ENCODE measurements at places on chromosomes 4 and X.

GRCh38 chrX:56564164-56564885 lies 898 bp downstream of the UBQLN2 start:
- peak; percentile 78 for DNase-seq

GRCh38 chr4:2251073-2251794 lies 9.3 kb upstream of the HAUS3 start:
- DNase-seq = no peak

DNA sequence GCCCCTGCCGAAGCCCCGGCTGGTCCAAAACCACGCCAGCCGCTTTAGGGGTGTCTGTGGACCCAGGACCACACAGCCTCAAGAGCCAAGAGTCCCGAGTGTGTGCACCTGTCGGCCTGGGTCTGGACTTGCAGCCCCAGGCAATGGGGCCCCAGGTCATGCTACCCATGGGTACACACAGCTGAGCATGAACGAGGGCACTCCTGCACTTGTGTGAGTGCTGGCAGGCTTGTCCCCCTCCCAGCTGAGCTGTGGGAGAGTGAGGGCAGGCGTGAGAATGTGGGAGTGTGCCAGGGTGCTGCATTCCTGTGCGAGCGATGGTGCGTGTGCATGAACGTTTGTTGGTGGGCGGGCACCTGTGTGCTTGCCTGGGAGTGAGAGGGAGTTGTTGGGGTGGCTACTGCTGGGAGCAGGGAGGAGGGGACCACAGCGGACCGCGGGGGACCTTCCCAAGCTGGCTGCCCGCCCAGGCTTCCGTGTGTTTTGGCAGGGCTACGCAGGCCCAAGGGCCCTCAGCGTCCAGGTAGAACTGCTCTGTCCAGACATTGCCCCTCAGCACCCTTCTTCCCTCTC lies 30.8 kb downstream of the BLOC1S4 start:
- peak; percentile 75 for DNase-seq

DNA sequence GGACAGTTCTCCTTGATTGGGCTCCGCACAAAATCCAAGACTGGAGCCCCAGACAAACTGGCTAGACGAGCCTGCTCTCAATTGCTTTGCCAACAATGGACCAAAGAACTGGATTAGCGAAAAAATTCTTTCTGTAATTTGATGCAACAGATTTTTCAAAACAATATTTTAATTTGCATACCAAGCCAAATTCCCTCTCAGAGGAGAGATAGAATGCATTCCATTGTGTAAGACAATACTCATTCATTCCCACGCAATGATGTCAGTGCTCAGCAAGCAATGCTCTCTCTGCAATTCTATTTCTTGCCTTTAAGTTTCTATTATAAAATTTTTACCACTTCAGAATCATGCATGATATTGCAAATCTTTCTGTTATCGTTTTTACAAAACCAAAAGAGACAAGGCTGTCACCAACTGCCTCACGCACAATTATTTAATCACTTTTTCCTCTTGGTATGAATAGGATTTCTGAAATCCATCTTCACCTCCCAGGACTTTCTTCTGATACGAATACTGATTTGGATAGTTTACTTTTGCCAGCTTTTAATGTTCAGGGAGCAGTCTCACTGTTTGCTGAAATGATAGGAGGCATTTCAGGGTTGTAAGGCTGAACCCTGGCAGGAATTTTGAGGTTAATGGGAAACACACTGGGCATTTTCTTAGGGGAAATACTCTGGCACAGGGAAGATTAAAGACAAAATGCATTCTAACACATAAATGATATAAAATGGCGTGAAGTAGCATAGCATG lies 46.1 kb upstream of the HCCS start:
- DNase-seq = no peak

DNA sequence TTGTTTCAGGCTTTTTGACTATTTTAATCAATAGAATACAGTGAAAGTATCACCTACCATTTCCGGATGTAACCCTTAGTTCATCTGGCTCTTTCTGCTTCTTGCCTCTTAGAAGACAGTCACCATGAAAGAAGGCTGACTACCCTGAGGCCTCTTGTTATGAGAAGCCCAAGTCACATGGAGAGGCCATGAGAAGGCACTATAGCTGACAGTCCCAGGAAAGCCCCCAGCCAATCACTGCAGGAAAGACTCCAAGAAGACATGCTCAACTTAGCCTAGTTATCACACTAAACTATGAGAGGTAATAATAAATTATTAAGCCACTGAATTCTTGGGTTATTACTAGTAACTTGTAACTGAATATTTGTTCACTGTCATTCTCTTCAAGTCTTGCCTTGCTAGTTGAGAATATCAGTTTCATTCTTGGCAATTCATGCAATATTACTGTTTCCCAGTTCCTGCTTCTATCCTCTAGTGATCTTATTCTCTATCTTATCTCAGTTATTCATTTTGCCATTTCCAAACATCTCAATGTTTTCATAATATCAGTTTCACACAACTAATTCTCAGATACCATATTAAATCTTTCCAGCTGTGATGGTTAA lies 57.1 kb upstream of the GUCY1A1 start:
- DNase-seq = no peak

- DNase-seq = no peak
Observed at GRCh38 chr4:133189147-133189517, 40.0 kb downstream of the PCDH10 start.

Data from renal cortical epithelial cell (primary cell).